ENCODE measurements at places on chromosomes 3 and 15.

DNA sequence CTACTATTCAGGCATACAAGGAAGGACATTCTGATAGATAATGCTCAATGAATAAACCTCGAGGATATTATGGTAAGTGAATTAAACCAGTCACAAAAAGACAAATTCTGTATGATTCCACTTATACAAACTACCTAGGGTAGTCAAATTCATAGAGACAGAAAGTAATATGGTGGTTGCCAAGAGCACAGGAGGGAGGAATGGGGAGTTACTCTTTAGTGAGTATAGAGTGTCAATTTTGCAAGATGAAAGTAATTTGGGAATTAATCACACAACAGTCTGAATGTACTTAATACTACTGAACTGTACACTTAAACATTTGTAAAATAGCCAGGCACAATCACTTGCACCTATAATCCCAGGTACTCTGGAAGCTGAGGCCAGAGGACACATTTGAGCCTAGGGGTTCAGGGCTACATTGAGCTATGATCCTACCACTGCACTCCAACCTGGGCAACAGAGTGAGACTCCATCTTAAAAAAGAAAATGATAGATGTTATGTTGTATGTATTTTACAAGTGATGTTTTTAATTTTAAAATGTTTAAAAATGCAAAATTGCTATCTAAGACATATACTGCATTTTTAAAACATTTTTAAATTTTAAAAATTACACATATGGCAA, 91.0 kb downstream of the NPAP1 start:
- no peaks in the 10 kb centered on the region for H3K36me3 ChIP-seq
- no peaks in the 10 kb centered on the region for H3K4me1 ChIP-seq
- H3K27me3 ChIP-seq: peaks cover 6% of the 10 kb centered on the region

GRCh38 chr15:33545866-33546265, 235.1 kb downstream of the RYR3 start:
- no peaks in the 10 kb centered on the region for H3K36me3 ChIP-seq
- no peak overlapping the region for H3K27ac ChIP-seq
- H3K4me3 ChIP-seq: no peak overlapping the region
- no peaks in the 10 kb centered on the region for H3K27me3 ChIP-seq

DNA sequence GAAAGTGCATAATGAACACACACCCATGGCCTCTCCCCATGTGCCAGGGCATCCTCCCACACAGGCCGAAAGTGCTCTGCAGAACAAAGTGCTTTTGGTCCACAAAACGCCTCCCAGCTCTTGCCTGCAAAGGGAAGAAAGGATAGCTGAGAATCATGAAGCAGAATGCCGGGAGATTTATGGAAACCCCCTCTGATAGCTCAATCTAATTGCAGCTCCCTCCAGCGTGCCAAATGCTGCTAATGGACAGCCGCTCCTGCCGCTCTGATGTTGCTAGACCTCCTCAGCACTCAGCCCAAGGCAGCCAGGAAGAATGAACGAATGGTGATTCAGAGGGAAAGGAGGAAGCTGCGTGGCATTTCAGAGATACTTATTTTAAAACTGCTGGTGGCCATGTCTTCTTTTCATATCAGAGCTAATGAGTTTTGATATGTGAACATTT, 145.3 kb downstream of the TJP1 start:
- H3K4me1 ChIP-seq: no peaks in the 10 kb centered on the region
- no peak overlapping the region for H3K27ac ChIP-seq
- H3K4me3 ChIP-seq: no peak overlapping the region
- H3K27me3 ChIP-seq: no peaks in the 10 kb centered on the region
- no peaks in the 10 kb centered on the region for H3K36me3 ChIP-seq

DNA sequence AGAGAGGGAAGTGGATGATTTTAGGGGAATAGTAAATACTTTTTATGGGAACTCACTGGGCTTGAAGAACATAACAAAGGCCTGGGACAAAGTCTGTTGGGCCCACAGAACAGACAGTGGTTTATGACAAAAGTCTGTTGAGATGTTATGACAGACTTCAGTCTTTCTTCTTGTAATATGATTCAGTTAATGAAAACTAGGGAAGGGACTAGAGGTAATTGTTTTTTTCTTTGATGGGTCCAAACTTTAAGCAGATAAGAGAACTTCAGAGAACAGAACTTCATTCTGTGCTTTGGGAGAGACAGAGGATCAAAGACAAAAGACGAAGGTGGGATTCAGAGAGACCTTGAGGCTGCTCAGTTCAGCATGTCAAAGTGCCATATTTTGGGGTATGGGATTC, 9.3 kb downstream of the CRYBG3 start:
- no peak overlapping the region for H3K27ac ChIP-seq
- H3K4me3 ChIP-seq: no peak overlapping the region
- no peak for DNase-seq
- H3K4me1 ChIP-seq: no peaks in the 10 kb centered on the region

GRCh38 chr3:113912552-113913236, 35.1 kb upstream of the ZDHHC23 start:
- H3K27me3 ChIP-seq: no peaks in the 10 kb centered on the region
- no peaks in the 10 kb centered on the region for H3K4me1 ChIP-seq

DNA sequence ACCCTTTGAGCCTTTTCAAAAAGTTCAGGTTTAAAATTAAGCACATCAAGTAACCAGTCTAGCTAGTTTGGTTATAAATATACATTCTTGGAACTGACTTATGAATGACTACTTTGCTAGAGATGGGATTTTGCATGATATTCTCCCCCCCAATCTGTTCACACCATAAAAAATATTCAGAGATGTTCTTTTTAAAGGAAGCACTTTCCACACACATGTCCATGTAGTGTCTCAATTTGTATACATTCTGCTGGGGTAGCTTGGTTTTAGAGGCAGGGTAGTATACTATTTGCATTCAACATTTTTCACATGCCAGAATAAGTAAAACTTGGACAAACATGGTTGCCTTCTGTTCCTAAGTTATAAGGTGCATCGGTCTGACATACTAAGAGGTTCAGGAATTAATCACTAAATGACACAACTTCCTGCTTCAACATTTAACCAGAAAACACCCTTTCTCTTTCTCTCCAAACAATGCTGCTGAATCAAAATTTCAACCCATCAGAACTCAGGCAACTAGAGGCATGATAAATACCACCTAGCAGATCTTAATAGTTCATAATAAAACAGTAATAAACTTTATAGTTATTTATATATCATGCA, 57.0 kb downstream of the SUMF1 start:
- H3K27me3 ChIP-seq: no peaks in the 10 kb centered on the region
- DNase-seq: no peak
- H3K36me3 ChIP-seq: no peaks in the 10 kb centered on the region
- H3K4me1 ChIP-seq: no peaks in the 10 kb centered on the region
- H3K27ac ChIP-seq: no peak overlapping the region

DNA sequence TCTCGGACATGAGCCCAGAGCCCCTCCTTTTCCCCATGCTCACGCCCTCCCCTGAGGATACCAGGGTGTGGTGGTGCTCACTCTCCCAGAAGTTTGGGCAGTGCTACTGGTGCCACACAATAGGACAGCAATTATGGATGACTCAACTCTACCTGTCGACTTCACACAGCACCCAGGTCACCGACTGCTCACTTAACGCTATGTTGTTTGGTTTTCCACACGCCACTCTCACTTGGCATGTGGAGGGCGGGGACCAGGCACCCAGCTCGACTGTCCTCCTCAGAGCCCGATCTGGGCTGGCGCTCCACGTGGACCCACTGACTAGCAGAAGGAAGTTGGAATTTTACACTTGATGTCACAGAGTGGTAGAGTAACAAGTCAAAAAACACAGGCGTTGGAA, 30.9 kb downstream of the STIMATE start:
- H3K36me3 ChIP-seq: no peaks in the 10 kb centered on the region
- no peak for DNase-seq
- H3K4me1 ChIP-seq: no peaks in the 10 kb centered on the region
- no peak overlapping the region for H3K4me3 ChIP-seq

DNA sequence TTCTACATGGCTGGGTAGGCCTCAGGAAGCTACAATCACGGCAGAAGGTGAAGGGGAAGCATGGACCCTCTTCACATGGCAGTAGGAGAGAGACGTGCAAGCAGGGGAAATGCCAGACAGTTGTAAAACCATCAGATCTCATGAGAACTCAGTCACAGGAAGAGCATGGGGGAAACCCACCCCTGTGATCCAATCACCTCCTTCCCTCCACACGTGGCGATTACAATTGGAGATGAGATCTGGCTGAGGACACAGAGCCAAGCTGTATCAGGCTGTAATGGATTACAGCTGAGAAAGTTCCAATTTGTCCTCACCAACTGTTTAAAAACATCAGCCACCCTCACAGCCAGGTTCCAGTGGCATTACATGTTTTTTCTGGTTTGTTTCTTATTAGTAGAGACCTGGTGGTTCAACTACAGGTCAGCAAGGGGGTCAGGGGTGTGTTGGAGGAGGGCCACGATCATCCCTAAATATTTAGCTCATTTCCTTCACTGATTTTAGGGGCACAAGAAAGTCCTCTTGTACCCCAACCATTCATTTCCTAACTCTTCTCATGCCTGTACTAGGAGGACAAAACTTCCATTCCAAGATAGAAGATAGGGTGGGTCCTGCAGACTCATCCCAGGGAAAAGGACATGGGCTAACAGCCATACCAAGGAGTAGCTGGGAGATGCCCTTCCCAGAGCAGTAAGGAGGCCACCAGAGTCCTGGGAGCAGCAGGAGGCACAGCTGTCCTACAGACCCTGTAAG, 54.4 kb downstream of the ANXA2 start:
- no peaks in the 10 kb centered on the region for H3K27me3 ChIP-seq
- H3K4me1 ChIP-seq: no peaks in the 10 kb centered on the region

GRCh38 chr15:23857028-23857641, 170.0 kb upstream of the NDN start:
- H3K27me3 ChIP-seq: no peaks in the 10 kb centered on the region
- H3K4me3 ChIP-seq: no peak overlapping the region
- no peak overlapping the region for H3K27ac ChIP-seq
- no peak for DNase-seq
- no peaks in the 10 kb centered on the region for H3K4me1 ChIP-seq

- no peak for DNase-seq
- H3K36me3 ChIP-seq: no peaks in the 10 kb centered on the region
- H3K4me1 ChIP-seq: no peaks in the 10 kb centered on the region
- no peak overlapping the region for H3K4me3 ChIP-seq
- H3K27ac ChIP-seq: no peak overlapping the region
These were observed 86.1 kb upstream of the BCL6 start for GRCh38 chr3:187831125-187832051.

- H3K4me3 ChIP-seq: no peak overlapping the region
- no peak for DNase-seq
- no peaks in the 10 kb centered on the region for H3K4me1 ChIP-seq
- no peaks in the 10 kb centered on the region for H3K36me3 ChIP-seq
- no peaks in the 10 kb centered on the region for H3K27me3 ChIP-seq
These were observed 11.8 kb downstream of the CCNB2 start for GRCh38 chr15:59116771-59117170.

DNA sequence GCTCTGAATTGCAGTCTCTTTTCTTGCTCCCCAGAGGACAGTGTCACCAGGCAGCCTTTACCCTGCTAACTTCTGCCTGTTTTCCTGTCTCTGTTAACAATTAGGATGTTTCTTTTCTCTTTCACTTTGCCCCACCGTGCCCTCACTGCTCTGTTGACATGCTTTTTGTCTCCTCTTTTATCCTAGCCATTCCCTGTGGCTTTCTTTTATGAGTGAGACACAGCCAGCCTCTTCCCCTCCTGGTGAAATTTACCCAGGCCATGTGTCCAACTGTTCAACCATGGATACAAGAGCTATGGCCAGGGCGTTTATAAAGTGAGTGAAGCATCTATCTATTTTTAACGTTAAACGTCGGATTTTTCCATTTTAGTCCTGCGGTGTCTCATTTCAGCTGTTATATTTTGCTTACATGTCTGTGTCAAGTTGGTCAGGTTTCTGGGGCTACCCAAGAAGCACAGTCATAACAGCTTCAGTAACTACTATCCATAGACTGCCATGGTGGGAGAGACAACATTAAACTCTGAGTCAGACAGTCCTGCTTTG, 443.2 kb upstream of the AZI2 start:
- no peak overlapping the region for H3K27ac ChIP-seq
- H3K36me3 ChIP-seq: peaks cover 3% of the 10 kb centered on the region
- H3K4me3 ChIP-seq: no peak overlapping the region
- no peaks in the 10 kb centered on the region for H3K27me3 ChIP-seq
- H3K4me1 ChIP-seq: no peaks in the 10 kb centered on the region

DNA sequence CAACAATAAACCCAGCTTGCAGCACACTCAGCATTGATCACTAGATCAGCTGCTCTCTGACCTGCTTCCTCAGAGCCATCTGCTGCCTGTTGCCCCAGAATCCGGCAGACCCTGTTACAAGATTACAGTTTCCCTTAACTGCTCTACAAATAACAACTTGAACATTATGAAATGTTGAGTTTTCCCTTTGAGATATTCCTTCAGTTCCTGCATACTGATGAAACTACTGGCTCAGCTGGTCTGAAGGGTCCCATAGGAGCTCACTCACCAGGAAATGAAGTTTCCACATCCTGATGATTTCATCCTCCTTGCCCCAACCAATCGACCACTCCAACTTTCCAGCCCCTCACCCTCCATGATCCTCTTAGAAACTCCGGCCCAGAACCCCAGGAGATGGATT, 281.9 kb downstream of the OCA2 start:
- H3K4me1 ChIP-seq: no peaks in the 10 kb centered on the region
- H3K27me3 ChIP-seq: no peaks in the 10 kb centered on the region
- H3K27ac ChIP-seq: no peak overlapping the region
- no peak overlapping the region for H3K4me3 ChIP-seq
- DNase-seq: no peak
- H3K36me3 ChIP-seq: no peaks in the 10 kb centered on the region

GRCh38 chr3:17183951-17184550, 299.3 kb downstream of the PLCL2 start:
- no peak overlapping the region for H3K4me3 ChIP-seq
- H3K27me3 ChIP-seq: no peaks in the 10 kb centered on the region
- H3K4me1 ChIP-seq: no peaks in the 10 kb centered on the region
- no peak overlapping the region for H3K27ac ChIP-seq

DNA sequence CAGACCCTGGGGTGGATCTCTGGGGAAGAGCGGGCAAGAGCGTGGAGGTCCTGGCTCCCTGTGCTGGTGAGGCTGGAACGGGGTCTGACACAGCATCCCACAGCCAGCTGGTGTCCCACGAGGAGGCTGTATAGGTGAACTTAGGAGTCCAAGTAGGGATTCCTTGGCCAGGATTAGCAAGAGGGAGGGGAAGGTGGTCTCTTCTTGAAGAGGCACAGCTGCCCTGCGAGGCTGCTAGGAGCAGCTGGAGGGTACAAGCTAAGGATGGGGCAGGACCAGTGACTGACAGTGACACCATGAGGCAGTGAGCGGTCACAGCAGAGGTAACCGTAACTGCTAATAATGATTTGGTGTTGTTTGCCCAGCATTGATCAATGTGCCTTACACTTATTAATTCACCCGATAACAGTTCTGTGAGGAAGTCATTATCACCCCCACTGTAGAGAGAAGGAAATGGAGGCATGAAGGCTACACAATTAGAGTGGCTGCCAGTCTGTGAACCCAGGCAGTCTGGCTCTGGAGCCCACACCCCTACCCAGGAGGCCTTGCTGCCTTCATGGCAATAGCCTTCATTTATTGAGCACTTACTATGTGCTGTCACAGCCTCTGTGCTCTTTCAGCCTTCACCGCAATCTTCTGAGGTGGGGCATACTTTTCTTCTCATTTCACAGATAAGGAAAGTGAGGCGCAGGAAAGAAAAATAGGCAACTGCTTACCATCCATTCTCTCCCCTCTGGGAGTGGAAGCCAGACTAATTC, 59.4 kb downstream of the TMEM44 start:
- DNase-seq: no peak
- H3K36me3 ChIP-seq: no peaks in the 10 kb centered on the region
- H3K27me3 ChIP-seq: no peaks in the 10 kb centered on the region

Data from breast epithelium (tissue), 4 donors.